SW480 (cell line): ENCODE measurements at places on chromosomes 6 and 20.

DNA sequence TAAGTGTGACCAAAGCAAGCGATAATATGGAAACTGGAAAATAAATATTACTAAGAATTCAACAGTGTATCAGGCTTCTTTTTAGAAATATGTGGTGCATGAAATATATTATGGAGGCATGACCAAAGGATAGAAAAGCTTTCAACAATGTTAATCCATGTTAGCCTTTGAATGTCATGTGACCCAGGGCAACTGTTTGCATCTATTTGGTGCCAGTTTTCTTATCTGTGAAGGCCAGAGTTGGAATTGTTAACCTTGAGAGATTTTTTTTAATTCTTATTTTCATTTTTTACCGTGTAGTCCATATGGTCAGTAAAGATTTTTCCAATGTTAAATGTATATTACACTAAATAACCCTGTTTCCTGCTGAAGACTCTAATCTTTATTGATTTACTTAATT, 411.1 kb downstream of the BCKDHB start:
- DNase-seq = no peak

GRCh38 chr20:23606652-23607049, 934 bp upstream of the CST9 start:
- DNase-seq = peak; percentile 95

DNA sequence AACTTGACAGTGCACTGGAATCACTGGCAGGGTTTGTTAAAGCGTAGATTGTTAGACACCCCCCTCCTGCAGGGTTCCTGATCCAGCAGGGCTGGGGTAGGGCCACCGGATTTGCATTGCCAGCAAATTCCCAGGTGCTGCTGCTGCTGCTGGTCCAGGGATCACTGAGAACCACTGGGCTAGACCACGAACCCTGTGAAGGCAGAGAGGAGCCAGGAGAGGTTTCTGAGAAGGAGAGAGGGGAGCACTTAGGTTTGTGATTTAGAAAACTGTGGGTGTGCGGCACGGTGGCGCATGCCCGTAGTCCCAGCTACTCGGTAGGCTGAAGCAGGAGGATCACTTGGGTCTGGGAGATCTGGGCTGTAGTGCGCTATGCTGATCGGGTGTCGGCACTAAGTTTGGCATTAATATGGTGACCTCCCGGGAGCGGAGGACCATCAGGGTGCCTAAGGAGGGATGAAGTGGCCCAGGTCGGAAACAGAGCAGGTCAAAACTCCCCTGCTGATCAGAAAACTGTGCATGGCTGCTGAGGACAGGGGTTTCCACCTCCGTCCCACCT, 53.6 kb upstream of the FAM83D start:
- DNase-seq = no peak

- no peak for DNase-seq
These were observed 11.4 kb upstream of the TSPYL4 start for GRCh38 chr6:116265041-116265829.

GRCh38 chr20:17666481-17666880, 15.6 kb downstream of the RRBP1 start:
- DNase-seq = no peak

- no peak for DNase-seq
These were observed 239.9 kb upstream of the CEP162 start for GRCh38 chr6:84467296-84467695.

- DNase-seq = peak; percentile 42
These were observed 43.1 kb upstream of the GATA5 start for GRCh38 chr20:62518911-62519310.

- no peak for DNase-seq
These were observed 451 bp downstream of the DNAJC5 start for GRCh38 chr20:63895202-63895951.

DNA sequence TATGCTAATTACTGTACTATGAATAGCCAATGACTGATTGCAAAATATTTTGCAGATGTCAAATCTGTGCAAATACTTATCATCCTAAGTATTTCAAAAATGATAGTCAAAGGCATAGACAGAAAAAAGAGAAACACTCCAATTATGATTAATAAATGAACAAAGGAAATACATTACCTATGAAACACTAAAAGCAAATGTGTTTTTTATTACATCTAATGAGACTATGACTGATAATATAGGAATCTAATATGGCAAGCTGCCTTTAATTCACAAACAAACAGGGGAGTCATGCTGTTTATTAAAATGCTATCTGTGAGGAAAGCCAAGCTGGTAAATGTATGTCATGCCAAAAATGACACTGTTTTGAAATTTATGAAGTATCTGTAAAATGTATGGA, 713.2 kb upstream of the NRSN1 start:
- DNase-seq = no peak

- no peak for DNase-seq
These were observed 97.6 kb upstream of the STMND1 start for GRCh38 chr6:17004269-17004668.

DNA sequence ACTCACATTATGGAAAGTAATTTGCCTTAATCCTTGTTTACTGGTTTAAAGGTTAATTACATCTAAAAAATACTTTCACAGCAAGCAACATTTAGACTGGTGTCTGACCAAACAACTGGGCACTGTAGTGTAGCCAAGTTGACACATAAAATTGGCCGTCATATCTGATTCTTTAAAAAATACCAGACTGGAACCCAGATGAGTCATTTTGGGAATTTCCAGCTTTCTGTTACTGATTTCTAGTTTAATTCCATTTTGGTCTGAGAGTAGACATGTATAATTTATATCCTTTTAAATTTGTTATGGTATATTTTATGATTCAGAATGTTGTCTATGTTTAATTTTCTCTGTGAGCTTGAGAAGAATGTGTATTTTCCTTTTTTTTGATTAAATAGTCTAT, 44.1 kb downstream of the SCP2D1 start:
- DNase-seq = no peak
